Uterus (tissue), 4 donors: ENCODE measurements at places on chromosomes 5 and 9. TPM values are rescaled to one million over a fixed set of nuclear protein-coding genes. Genes with fewer than 3 reads are reported as not detected.

DNA sequence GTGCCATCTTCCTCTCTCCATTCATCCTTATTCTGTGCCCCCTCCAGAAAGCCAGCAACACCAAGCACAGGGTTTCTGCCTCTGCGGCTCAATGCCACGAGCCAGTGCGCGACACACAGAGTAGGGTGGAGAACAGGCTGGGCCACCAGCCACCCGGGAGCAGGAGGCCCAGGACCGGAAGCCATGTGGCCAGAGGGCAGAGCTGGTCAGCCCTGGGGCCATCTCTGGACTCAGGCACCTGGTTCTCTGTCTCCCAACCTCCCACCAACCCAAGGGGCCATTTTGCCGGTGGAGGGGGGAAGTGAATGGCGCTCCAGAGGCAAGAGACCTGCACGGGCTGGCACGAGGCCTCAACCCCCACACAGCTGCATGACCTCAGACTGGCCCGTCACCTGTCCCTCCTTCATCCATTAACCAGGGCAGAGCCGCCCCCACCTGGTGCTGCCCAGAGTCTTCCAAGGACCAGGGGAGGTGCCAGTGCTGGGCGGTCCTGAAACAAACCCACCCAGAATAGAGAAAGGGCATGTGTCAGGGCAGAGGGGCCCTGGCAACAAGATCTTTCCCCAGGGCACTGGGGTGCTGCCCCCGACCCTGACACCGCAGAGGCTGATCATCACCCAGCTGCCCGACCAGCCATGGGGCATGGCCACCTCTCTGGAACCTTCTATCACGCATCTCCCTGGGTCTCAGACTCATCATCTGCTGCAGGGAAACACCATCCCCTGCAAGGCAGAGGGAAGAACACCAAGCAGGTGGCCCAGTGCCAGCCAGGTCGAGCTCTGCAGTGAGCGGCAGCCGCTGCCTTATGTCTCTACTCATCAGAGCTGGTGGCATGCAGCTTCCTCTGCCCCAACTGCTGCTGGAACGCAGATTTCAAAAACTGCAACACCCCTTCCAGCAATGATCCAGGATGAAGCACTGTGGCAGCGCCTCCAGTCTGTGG is 11.9 kb downstream of the VAV2 start:
- no peak for DNase-seq

ANKRD18A gene
- total RNA-seq: not detected

PHF24 gene
- 0.76 TPM for total RNA-seq

DNA sequence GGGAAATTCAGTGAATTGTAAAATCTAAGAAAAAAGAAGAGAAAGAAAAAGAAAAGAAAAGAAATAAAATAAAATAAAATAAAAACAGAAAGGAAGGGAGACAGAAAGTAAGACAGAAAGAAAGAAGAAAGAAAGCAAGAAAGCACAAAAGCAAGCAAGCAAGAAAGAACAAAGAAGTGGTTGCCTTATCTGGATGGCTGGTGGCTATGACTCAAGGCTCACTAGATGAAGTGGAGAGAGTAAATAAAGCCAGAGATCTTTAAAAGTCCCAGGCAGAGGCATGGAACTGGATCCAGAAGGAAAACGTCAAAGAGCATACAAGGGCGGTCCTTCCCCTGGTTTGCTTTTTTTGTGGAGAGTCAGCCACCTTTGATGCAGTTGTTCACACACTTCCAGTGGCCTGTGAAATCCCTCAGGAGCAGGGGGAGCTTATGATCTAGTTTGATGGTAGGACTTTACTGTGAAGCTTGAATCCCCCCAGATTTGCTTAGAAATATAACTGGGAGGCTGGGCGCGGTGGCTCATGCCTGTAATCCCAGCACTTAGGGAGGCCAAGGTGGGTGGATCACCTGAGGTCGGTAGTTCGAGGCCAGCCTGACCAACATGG is 176.7 kb upstream of the HMHB1 start:
- no peak for DNase-seq

- DNase-seq: no peak
Observed at GRCh38 chr5:96084874-96085506, 123.3 kb upstream of the ELL2 start.

DNA sequence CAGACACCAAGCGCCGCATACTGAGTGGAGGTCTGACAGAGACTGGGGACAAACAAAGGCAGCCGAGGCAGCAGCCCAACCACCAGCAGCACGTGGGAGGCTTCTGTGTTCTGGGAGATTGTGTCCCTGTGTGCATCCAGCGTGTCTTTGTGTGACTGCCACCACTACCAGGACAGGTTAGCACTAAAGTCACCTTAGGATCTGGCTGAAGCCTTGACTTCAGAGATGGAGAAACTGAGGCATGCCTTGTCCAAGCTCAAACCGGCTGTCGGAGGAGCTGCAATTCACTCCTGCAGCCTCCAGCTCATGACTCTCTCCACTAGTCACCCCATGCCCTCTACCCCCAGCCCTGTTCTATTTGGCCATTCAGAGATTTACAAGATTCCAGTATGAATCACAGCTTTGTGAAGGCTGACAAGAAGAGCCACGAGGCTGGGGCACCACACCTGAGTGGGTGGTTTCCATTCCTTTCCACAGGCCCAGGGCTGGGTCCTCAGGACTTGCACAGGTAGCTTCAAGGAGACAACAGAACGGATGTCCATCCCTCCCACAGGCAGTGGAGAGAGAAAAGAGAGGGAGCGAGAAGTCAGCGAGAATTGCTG is 69.3 kb downstream of the SHB start:
- DNase-seq: no peak

AP3S1 gene
- total RNA-seq: 75.1 TPM

GRCh38 chr5:78399116-78399515 is 38.7 kb downstream of the SCAMP1 start:
- no peak for DNase-seq

GRCh38 chr5:9124838-9125237 is 421.0 kb downstream of the SEMA5A start:
- DNase-seq: no peak

GPR150 gene
- total RNA-seq: not detected

TAS2R1 gene
- total RNA-seq: not detected

ANKRD34B gene
- not detected for total RNA-seq

ARHGAP26 gene
- total RNA-seq: 29.7 TPM

GRCh38 chr9:15310107-15310850 is 3.3 kb upstream of the TTC39B start:
- no peak for DNase-seq

DNA sequence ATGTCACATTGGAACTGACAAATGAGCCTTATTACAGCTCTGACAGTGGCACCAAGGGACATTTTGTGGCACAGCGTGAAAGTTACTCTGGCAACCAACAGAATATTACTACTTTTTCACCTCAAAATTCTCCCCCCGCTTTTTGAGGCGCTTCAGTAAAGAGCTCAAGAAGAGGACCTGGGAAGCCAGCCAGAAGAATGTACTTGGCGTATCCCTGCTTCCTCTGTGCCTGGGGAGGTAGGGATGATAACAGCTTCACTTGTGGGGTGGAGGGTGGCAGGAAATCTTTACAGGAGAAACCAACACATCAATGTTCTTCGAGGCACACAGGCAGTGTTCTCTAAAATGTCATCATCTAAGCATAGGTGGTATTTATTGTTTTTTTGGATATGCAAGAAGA is 624.1 kb downstream of the NR2F1-AS1 start:
- no peak for DNase-seq

SPAAR gene
- 0.48 TPM for total RNA-seq

DNA sequence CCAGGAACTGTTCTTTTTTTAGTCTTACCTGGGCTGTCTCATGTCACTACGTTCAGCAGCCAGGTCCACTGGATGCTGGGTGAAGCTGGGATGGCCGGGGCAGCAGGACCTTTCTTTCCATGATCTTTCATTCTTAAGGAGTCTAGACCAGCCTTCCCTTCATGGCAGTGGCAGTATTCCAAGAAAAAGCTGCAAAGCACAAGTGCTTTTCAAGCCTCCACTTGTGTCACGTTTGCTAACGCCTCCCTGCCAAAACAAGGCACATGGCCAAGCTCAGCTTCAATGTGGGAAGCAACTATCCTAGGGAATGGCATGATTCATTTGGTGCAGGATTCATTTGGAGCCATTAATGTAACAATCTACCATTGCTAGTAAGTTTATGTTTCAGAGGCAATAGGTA is 94.8 kb downstream of the RCL1 start:
- no peak for DNase-seq

DNA sequence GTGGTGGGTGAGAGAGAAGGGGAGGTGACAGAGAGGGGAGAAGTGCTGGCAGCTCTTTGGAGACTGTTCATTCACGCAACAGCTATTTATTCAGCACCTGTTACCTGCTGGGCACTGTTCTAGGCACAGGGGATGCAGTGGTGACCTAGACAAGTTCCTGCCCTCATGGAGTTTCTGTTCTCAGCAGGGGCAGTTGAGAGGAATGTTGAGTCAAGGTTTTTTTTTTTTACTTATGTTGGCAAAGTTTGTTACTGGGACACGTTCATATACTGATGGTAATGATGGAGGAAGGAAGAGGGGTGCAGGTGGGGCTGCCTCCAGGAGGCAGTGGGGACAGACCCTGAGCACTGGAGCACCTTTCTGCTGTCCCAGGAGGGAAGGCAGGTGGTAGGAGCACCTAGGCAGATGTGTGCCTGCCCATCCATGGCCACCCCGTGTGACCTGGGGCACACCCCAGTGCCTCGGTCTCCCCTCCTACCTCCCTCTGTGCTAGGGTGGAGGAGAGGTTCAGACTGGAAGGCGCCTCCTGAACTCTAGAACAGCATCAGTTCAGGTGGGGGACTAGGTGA is 49.4 kb upstream of the SLC25A51 start:
- DNase-seq: no peak

- peak; percentile 18 for DNase-seq
Observed at GRCh38 chr5:169064093-169064492, 236.8 kb downstream of the SLIT3 start.

- no peak for DNase-seq
Observed at GRCh38 chr9:97529363-97530076, 28.1 kb downstream of the TMOD1 start.

ROR2 gene
- 67.6 TPM for total RNA-seq

SLC6A18 gene
- not detected for total RNA-seq

FCN2 gene
- not detected for total RNA-seq

GRCh38 chr9:120557205-120557604 is 22.8 kb downstream of the CDK5RAP2 start:
- no peak for DNase-seq

- no peak for DNase-seq
Observed at GRCh38 chr5:167816354-167816753, 475.1 kb upstream of the WWC1 start.

DNA sequence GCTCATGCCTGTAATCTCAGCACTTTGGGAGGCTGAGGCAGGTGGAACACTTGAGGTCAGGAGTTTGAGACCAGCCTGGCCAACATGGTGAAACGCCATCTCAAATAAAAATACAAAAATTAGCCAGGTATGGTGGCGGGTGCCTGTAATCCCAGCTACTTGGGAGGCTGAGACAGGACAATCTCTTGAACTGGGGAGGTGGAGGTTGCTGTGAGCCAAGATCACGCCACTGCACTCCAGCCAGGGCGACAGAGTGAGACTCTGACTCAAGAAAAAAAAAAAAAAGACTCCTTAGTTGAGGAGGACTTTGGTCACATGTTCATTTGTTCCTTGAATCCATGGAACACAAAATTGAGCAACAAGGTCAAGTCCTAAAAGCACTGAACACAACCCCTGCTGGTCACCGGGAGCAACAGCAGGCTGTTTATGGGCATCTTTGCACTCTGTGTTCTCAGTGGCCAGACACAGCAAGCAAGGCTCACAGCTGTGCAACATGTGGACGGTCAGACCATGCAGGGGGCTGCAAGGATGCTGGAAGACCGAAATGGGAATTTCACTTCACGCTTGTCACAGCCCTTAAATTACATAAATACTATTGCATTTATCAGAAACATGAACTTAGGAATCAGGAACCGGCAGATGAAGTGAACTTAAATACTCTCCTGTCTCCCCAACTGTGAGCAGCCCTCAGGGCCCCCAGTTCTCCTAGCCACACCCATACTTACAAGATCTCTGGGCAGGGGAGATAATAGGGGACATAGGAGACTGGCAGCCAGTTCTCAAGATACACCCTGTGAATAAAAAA is 2.8 kb downstream of the GBGT1 start:
- peak; percentile 60 for DNase-seq

DNA sequence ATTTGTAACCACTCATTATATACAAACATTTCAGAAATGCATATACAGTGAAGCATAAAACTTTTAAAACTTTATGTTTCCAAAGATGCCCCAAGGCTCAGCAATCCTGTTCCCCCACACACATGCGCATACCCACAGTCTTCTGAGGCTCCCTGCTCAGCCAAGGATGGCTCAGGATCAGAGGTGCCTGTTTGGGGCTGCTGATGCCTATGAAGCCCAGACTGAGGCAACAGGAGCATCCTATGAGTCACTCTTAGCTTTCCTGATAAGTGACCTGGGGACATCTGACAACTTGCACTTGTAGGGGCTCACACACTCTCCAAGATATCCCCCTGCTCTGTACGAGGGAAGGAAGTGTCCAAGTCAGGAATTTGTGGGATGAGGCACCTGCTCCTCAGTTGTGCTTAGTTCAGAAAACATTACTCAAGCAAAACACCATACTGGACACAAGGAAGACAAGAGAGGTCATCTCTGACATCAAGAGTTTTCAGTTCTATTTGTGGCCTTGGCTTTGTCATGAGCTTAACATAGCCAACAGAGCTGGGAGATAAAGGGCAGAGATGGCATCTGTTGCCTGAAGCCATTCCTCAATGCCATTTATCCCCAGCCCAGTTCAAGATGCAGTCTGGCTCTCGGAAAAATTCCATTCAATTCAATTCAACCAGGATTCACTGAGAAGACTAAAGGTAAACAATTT is 62.3 kb downstream of the NIPSNAP3B start:
- no peak for DNase-seq

DNA sequence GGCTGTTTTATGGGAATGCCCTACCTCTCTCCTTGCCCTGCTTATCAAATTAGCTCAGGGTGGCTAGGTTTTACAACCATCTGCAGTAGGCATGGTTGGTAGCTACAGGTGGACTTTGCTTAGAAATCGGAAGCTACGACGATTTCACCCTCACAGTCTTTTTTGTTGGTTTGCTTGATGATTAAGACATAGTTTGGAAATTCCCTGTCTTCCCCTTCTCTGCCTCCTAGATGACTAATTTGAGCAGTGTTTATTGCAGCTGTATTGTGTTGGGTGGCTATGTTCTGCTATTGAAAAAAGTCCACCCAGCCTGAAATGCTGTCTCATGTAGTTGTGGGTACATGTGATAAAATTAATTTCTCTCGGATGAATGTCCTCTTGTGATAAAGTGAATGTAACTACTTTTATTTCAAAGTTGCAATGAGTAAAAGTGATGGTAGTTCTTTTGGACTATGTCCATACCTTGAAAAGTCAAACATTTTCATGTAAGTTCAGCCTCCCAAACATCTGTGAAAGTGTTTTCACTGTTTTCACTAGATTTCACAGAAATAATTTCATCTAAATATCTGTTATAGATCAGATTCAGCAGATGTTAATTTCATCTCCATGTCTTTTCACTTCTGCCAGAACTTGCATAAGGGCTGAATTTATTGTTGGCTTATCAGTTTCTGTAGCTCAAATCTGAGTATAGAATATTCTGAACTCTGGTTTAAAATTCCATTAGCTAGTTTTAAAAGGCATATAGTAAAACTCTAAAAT is 37.3 kb upstream of the FYB1 start:
- no peak for DNase-seq

- DNase-seq: no peak
Observed at GRCh38 chr9:97958812-97959511, 21.0 kb upstream of the HEMGN start.

ZNF300 gene
- total RNA-seq: 5.9 TPM

GRCh38 chr9:15670246-15670645 is 117.4 kb downstream of the CCDC171 start:
- no peak for DNase-seq
